MCF 10A (cell line): ENCODE measurements at places on chromosomes 13 and 19. TPM values are rescaled to one million over a fixed set of nuclear protein-coding genes. Genes with fewer than 3 reads are reported as not detected.

Gene GTF3A
- 124 and 159 TPM in 2 replicates for total RNA-seq

GRCh38 chr19:50518091-50519005 is 4.6 kb upstream of the ASPDH start:
- DNase-seq = no peak

DNA sequence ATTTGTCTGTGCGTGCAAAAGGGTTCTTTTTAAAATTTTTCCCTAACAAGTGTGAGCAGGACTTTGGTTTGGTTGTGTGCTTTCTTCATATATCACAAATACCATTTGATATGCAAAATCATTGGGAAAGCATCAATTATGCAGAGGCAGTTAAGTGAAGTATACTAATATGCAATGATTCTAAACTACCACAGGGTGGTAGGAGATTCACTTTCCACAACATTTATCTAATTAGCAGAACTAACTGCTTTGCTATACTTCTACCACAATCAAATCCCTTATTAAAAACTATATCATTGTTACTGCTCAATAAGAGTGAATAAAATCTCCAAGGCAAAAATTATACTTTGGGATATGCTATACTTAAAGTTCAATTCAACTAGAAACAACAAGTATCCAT is 2738.9 kb upstream of the PCDH20 start:
- DNase-seq = peak; percentile 28

- no peak for DNase-seq
These were observed 148.0 kb downstream of the SIPA1L3 start for GRCh38 chr19:38055010-38055409.

DNA sequence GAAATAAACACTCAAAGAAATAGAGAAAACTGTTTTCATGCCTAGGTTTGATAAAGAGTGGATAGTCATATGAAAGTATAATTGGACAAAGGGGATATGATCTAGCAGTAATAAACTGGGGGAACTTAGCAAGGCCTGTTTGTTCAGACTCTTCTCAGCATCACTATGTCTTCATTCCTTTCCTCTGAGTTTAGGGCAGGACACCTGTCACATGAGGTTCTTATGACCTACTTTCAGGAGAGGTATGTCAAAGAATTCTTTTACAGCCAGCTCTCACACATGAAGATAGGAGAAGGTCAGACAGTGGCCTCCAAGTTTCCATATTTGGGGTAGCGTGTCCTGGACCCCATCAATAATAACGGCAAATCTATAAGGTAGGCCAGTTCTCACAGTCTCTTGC is 11.4 kb upstream of the RFXAP start:
- DNase-seq = no peak

Gene ZNF100
- 9.3 and 9.9 TPM in 2 replicates for total RNA-seq

- DNase-seq = no peak
These were observed 34.8 kb upstream of the NDFIP2 start for GRCh38 chr13:79445968-79446645.
